Renal pelvis (tissue), 12 donors: ENCODE measurements at places on chromosomes 7 and 10. TPM values are rescaled to one million over a fixed set of nuclear protein-coding genes. Genes with fewer than 3 reads are reported as not detected.

ADRA2A gene
- polyA plus RNA-seq: 2.7 TPM

DNA sequence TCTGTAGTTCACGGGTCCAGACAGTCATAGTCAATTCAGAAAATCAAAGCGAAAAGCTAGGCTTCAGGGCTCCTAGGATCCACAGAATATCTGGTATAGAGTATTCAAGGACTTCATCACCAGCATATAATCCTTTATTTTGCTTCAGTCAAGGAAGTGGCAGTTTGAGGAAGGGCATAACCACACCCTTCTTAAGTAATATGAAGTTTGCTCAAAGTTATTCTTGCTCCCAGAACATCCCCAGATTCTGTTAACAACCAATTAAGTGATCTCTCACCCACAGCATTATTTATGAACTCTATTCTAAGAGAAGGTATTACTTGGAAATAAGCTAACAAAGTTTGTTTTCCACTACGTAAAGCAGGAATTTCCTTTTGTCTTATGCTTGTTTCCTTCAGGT, 13.2 kb downstream of the CWF19L1 start:
- no peak for DNase-seq

- no peak for DNase-seq
Observed at GRCh38 chr7:50798126-50798525, 15.4 kb upstream of the GRB10 start.

- no peak for DNase-seq
Observed at GRCh38 chr7:135965602-135966001, 11.6 kb downstream of the MTPN start.

PRR15 gene
- polyA plus RNA-seq: 4.4 TPM
